ENCODE measurements at places on chromosomes 1 and 21.

GRCh38 chr1:166307261-166308188 is 140.7 kb upstream of the FAM78B start:
- DNase-seq, result no peak

DNA sequence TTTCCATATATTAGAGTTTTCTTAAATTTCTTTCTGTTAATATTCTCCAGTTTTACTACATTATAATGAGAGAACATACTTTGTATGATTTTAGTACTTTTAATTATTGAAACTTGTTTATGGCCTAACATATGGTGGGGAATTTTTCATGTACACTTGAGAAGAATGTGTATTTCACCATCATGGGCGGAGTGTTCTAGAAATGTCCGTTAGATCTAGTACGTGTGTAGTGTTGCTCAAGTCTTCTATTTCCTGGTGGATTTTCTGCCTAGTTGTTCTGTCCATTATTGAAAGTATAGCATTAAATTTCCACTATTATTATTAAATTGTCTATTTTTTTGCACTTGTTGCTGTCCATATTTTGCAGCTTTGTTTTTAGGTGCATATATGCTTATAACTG is 64.0 kb upstream of the RGS21 start:
- DNase-seq, result no peak

DNA sequence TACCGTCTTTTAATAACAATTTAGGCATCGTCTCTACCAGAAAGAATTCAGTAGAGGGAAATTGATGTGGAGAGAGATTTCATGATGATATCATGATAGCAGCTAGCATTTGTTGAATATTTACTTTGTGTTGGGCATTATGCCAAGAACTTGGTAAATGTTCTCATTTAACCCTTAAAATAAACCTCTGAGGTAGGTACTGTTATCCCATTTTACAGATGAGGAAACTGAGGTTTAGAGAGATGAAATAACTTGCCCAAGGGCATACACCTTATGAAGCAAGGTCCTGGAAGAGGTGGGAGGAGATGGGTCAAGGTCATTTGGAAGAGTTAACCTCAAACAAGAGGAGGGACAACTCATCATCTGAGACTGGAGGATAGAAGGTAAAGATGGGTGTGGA is 34.8 kb downstream of the TSNAX start:
- no peak for DNase-seq

GRCh38 chr1:206680279-206680678 is 4.4 kb upstream of the MAPKAPK2 start:
- DNase-seq, result no peak

DNA sequence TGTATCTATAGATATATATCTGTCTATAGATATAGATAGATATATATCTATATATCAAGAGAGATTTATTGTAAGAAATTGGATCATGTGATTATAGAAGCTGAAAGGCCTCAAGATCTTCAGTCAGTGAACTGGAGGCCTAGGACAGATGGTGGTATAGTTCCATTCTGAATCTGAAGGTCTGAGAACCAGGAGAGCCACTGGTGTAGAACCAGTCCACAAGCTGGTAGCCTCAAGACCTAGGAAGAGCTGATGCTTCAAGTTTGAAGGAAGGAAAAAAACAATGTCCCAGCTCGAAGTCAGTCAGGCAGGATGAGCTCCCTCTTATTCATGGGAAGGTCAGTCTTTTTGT is 213.2 kb upstream of the JUN start:
- no peak for DNase-seq

- DNase-seq, result no peak
These were observed 85.6 kb downstream of the VAV3 start for GRCh38 chr1:107879346-107879745.

- no peak for DNase-seq
These were observed 98.9 kb downstream of the TNFSF18 start for GRCh38 chr1:172951730-172952365.

GRCh38 chr1:173191011-173191705 is 16.0 kb downstream of the TNFSF4 start:
- DNase-seq, result no peak

- DNase-seq, result no peak
These were observed 40.5 kb downstream of the ZBTB40 start for GRCh38 chr1:22491995-22492715.

GRCh38 chr1:97920276-97920831 is 480 bp downstream of the DPYD start:
- DNase-seq, result no peak

DNA sequence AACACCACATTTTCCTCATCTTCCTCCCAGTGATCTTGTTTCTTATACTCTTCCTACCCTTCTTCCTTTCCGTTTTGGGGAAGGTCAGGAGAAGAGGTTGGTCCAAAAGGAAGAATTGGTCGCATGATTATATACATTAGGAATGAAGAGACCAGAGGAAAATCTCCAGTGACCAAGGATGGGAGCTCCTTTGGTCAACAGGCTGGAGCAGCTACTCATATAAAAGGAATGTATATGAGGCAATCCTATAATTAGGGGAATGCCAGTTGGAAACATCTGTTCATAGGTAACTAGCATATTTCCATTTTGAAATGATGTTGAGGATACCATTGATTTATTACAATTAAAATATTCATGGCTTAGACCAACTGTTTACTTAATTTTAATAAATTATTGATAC is 114.5 kb downstream of the LRRC40 start:
- DNase-seq, result no peak

- no peak for DNase-seq
These were observed 35.4 kb upstream of the FGGY start for GRCh38 chr1:59261537-59261936.

GRCh38 chr1:201259476-201260235 is 23.6 kb upstream of the PKP1 start:
- DNase-seq, result no peak

DNA sequence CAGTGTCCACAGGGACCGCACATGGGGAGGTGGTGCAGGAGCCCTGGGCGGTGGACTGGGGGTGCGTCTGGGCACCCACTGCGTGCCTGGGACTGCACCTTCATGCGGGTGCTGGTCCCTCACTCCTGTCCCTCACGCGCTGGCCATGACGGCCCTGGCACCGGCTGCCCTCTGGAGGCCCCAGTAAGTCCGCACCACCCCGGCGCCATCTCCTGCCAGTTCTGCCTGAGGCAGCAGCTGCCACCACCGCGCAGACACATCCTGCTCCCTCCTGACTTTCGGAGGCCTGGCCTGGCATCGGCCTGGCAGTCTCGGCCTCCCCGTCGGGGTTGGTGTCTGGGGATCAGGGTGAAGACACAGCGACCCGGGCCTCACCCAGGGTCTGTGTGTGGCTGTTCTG is 64.8 kb downstream of the MORN1 start:
- DNase-seq, result no peak

DNA sequence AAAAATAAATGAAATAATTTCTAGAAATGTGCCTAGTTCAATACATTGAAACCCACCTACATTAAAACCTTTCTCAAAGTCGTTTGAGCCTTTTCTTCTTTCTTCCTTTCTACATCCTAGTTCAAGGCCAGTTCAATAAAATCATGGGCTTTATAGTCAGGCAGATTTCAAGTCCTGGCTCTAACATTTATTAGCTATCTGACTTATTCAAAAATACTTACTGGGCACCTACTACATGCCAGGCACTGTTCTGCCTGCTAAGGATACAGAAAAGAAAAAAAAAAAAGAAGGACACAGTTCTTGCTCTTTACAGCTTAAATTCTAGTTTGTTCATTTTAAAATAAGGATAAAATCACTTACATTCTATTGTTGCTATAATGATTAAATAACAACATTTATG is 134.2 kb upstream of the FGGY start:
- no peak for DNase-seq

GRCh38 chr1:222919478-222919865 is 104.6 kb downstream of the DISP1 start:
- DNase-seq, result no peak

DNA sequence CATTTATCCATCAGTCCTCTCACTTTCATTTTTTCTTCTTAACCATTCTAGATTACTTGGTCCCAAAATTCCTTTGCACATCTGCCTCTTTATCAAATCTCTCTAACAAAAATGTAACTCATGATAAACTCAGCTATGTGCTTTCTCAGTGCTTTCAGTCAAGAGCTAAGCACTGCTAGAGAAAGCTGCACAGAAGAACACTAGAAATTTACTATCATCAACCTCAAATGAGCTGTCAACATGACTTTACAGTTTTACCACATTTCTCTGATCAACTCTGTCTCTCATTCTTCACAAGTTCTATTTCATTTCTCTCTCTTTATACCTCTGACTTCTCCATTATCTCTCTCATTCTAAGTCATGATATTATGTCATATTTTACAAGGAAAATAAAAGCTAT is 54.2 kb upstream of the PRKACB start:
- DNase-seq, result no peak

DNA sequence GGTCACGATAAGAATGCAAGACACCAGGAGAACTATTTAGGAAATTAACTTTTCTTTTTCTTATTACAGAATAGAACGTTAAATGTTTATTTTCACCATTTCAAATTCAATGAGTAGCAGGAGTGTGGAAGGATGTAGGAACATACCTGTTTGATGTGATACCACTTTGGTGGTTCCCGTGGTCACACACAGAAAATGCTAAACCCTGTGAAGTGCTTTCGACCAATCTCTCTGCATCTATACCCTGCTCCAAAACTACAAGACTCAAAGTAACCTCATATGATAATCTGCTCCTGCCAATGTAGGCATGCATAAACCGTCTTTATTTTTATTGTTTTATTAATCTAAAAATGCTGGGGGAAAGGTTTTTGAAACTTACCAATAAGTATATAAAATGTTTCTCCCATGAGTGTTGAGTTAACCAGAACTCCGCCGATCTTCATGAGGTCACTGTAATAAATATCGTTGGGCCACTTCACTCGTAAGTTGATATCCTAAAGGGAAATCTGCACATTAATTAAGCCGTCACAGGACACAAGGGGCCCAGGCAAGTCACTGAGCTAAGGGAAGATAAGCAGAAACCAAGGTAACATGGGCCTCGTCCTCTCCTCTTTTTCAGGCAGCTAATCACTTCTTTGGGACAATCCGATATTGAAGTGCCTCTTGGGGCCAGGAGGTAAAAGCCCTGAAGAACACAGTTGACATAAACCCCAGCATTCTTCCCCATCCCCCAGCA is 60.6 kb downstream of the SIM2 start:
- no peak for DNase-seq

DNA sequence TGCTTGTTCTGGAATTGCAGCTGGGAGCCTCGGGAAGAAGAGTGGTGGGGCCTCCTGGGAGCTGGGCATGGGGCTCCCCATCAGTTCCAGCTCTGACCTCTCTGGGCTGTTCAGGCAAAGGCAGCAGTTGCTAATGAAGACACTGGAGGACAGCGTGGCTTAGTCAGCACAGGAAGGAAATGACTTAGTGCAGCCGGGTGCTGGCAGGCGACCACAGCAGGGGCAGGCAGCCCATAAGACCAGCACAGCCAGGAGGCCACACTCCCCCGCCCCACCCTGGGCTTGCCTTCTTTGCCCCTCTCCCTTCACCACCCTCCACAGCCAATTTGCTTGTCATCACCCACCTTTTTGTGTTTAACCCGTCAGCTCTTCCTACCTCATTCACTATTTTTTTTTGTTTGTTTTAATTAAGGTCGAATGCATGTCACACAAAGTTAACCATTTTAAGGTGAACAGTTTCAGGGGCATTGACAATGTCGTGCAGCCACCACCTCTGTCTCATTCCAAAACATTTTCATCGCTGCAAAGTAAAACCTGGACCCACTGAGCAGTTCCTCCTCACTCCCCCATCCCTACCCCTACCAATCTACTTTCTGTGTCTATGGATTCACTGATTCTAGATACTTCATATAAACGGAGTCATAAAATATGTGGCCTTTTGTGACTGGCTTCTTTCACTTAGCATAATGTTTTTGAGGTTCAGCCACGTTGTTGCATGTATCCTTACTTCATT is 10.9 kb downstream of the OLIG2 start:
- no peak for DNase-seq

GRCh38 chr1:39898648-39899603 is 2.8 kb downstream of the MYCL start:
- no peak for DNase-seq

GRCh38 chr1:62809788-62810187 is 25.9 kb downstream of the ATG4C start:
- no peak for DNase-seq

- no peak for DNase-seq
These were observed 19.5 kb downstream of the UBASH3A start for GRCh38 chr21:42423197-42423675.

DNA sequence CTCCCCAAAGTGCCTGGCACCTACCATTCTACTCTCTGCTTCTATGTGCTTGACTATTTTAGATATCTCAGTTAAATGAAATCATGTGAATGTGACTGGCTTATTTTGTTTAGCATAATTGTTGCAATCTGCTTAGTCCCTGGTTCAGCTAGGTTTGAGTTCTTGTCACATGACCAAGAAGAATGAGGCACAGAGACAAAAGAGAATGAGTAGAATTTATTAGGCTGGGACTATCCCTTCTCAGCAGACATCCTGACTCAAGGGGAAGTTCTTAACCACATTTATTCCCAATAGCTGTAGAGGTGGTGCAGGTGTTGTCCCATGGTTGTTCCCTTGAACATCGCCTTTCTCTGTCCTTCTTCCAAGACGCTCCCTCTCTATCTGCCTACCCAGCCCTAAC is 1485.7 kb downstream of the KCNT2 start:
- DNase-seq, result no peak

DNA sequence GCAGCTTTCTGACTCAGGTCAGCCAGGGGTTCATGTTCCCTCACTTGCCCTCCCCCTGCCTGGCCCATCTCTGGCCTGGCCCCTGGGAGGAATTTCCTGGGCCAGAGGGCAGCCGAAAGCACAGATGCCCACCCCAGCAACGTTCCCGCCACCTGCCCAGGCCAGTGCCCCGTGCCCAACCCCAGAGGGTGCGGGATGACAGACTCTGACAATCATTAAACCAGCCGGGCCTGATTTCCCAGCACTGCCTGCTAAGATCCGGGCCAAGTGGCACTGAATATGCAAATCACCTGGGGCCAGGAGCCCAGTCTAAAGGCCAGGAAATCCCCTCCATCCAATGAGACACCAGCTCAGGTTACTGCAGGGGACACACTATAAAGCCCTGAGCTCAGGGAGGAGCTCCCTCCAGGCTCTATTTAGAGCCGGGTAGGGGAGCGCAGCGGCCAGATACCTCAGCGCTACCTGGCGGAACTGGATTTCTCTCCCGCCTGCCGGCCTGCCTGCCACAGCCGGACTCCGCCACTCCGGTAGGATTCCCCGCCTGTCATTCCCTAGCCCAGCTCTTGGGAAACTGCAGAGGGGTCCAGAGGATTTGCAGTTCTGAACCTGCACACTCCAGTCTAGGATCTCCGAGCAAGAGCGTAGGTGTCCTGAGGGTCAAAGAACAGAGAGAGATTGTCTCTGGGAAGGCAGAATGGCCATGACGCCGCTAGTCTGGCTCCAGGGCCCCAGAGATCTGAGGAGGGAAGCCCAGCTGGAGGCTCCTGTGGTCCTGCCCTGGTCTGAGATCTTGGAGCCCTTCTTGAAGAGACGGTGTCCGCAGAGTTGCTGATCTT is at the start of gene ELF3:
TSS of gene ELF3 (plus strand) at position 408 of the 836 bp plus-strand sequence. CDS start 550 bp downstream, outside the sequence.
- DNase-seq, result no peak
